Renal cortex interstitium (tissue), 15 donors: ENCODE measurements at places on chromosomes 5 and 9.

DNA sequence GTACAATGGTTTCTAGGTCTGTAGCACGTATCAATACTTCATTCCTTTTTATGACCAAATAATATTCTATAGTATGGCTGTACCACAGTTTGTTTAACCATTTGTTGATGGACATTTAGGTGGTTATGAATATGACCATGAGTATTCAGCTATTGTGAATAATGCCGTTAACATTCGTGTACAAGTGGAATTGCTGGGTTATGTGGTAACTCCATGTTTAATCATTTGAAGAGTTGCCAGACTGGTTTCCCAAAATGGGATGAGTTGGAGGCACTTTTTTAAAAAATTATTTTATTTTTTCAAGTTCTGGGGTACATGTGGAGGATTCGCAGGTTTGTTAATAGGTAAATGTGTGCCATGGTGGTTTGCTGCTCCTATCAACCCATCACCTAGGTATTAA, 4.6 kb downstream of the SNX2 start:
- DNase-seq, result no peak

- DNase-seq, result no peak
Measured at GRCh38 chr9:127498298-127498697, 47.0 kb downstream of the LRSAM1 start.

DNA sequence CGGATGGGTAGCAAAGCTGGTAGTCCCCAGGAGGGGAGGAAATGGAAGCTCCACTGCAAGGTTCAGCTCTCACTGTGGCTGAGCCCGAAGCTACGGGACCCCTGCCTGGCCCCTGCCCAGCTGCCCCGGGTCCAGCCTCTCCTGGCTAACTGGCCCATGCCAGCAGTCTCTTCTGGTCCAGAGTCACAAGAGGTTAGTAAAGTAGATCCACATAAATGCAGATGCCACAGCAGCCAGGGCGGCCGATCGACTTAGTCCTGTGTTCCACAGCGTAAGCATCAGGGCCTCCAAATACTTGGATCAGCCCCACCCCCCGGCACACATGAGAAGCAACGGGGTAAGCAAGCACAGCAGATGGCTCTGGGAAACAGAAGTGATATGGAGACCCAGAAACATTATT, 42.1 kb downstream of the MRPL36 start:
- no peak for DNase-seq

GRCh38 chr5:133744051-133744959, 132.0 kb upstream of the FSTL4 start:
- no peak for DNase-seq

DNA sequence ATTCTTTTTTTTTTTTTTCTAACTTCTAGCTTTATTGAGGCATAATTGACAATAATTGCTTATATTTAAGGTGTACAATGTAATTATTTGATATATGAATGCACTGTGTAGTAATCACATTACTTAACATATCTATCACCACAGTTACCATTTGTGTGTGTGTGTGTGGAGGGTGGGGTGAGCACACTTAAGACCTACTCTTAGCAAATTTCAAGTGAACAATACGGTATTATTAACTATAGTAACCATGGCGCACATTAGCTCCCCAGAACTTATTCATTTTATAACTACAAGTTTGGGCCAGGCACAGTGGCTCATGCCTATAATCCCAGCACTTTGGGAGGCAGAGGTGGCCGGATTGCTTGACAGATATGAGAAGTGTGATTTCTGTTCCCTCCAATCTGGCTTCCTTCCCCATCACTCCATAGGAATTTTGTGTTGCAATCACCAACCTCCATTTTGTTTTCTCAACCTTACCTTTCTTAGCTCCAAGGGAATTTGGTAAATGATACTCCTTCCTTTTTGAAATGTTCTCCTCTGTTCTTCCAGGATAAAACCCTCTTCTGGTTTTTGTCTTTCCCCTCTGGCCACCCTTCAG, 14.9 kb downstream of the TXN start:
- no peak for DNase-seq

DNA sequence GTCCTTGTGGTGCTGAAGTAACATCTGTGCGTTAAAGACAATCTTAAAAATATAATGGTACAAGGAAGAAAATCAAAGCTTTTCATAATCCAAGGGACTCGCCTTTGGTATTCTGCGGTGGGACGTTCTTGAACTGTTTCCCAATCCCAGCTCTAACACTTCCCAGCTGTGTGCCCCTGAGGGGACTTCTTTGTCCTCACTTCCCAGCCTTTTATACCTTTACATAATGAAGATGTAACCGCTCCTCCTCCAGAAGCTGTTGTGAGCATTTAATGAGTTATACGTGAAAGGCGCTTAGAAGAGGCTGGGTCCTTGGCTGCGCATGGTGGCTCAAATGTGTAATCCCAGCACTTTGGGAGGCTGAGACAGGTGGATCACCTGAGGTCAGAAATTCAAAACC, 16.9 kb downstream of the STK10 start:
- no peak for DNase-seq

DNA sequence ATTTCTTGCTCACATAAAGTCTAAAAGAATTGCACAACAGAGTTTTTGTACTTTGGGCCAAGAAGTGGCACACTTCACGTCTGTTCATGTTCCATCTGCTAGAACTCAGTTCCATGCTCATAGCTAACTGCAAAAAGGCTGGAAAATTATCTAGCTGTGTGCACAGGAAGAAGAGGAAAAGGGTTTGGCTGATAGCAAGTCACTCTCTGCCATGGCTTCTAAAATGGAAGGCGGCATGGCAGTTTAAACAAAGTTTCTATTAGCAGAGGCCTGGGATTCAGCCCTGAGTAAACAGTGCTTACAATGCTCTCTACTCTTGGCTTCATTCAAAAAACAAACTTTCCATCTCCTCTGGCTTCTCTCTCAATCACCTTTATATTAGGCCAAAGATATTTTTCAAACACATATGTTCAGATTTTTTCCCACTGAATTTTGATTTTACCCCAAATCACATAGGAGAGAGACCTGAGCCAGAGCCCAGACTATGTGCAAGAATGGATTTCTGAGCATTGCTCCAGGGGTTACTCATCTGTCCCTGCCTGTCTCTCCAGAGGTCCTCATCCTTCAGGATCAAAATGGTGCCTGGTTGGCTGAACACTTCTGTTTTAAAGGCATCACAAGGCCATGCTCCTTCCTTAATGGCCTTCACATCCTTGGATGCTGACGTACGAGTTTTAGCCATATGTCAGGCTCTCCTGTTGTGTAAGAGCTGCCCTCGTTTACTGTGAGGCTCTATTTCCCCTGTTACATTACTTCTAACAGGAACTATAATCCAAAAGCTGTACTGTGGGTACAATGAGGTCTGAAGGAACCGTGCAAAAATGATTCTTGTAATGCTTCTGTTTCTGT, 226.6 kb downstream of the SAXO1 start:
- no peak for DNase-seq

DNA sequence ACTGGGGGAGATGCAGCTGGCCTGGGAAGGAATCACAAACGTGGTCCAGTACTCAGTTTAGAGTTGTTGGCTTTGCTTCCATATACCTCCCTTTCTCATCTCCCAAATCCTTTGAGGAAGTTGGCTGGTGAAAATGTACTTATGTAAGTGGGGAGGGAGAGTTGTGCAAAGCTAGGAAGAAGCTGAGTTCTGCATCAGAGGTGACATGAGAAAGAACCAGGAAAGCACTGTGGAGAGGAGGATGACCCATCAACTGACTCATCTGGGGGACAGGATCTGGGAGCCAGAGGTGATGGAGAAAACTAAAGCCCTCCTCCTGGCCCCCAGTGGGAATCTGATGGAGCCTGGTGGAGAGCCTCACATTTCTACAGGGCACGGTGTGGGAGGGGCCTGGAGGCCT, 16.2 kb downstream of the KCNMB1 start:
- DNase-seq, result no peak
